ENCODE measurements at places on chromosomes 2 and 18.

DNA sequence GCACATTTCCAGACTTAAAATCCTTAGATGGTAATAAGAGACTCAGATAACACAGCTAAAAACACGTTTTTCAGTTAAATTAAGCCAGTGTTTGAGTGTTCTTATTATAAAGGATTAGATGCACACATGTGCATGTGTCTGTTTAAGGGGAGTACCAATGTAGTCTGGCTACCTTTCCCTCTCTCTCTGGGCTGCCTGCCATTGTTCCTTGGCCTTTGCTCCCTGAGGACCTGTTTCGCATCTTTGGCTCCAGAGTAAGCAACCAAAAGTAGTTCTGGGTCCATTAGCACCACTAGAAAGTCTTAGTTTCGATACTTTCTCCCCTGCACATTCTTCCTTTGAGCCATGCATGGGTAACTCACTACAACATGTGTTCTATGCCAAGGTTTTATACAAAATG, 228.3 kb downstream of the TPGS2 start:
- no peak for DNase-seq

- DNase-seq, result no peak
Observed at GRCh38 chr2:50443868-50444630, 587.9 kb downstream of the NRXN1 start.

DNA sequence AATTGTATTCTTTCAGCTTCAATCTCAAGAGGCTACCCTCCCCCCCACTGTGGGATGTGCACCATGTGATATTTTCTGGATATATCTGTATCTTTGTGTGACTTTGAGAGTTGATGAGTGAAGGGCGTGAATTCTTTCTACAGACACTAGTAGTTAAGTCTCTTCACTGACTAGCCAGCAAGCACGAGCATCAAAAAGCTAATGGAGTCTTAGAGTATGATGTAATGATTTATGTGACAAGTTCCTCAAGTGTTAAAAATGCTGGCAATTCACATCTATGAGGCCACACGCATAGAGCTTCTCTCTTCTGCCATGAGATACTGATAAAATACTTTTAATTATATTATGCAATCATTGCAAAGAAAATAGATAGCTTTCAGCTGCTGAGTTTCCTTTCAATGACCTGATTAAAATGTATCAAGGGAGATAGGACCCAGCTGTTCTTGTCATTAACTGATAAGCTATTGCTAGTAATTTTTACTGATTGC, 304.8 kb downstream of the TRIB2 start:
- DNase-seq, result no peak

GRCh38 chr2:159168707-159169106, 117.8 kb downstream of the WDSUB1 start:
- DNase-seq, result no peak

DNA sequence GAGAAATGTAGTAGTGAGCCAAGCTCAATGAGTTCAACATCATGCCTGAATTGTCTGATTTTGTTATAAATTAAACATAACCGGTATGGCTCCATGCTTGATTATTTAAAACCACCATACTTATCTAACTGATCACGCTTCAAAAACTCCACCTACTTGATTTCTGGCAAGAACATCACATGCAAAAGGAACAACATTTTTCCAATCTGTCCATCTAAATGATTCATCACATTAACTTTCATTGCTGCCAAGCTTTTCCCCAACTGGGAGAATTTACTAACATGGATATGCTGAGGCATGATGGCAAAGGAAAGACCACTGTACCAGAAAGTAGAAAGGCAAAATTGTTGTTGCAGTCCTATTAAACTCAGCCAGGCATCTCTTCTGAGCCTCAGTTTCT, 286.8 kb downstream of the TRIB2 start:
- no peak for DNase-seq
